Stimulated activated CD4-positive, alpha-beta T cell treated with anti-CD3 and anti-CD28 coated beads, Interleukin-1b, Interleukin-23, amount 100 ng/mL, for 1 hour (primary cell): ENCODE measurements at places on chromosomes 5 and 9.

GRCh38 chr5:119344231-119344630 lies 11.6 kb upstream of the TNFAIP8 start:
- DNase-seq, result no peak

GRCh38 chr5:101942321-101942882 lies 353.7 kb downstream of the SLCO4C1 start:
- DNase-seq, result no peak

- DNase-seq, result no peak
These were observed 518 bp upstream of the FAM13B start for GRCh38 chr5:138033386-138033808.

- peak; percentile 14 for DNase-seq
These were observed 7.3 kb downstream of the EGFLAM start for GRCh38 chr5:38265546-38266179.

DNA sequence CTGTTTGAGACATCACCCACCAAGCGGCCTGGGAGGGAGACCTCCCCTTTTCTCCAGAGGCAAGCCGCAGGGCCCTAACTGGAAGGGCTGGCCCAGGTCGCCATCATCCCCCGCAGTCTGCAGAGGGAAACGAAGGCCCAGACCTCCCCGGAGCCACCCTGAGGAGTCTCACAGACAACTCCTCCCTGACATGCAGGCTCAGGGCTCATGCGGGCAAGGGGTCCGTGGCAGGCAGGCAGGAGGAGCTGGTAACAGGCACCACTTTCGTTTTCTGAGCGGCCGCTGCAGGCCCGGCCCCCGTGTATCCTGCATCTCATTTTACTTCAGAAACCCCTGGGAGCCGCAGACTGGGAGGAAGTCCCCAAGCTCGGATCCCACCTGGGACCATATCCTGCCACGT lies 192.0 kb upstream of the PPP1R26 start:
- no peak for DNase-seq

DNA sequence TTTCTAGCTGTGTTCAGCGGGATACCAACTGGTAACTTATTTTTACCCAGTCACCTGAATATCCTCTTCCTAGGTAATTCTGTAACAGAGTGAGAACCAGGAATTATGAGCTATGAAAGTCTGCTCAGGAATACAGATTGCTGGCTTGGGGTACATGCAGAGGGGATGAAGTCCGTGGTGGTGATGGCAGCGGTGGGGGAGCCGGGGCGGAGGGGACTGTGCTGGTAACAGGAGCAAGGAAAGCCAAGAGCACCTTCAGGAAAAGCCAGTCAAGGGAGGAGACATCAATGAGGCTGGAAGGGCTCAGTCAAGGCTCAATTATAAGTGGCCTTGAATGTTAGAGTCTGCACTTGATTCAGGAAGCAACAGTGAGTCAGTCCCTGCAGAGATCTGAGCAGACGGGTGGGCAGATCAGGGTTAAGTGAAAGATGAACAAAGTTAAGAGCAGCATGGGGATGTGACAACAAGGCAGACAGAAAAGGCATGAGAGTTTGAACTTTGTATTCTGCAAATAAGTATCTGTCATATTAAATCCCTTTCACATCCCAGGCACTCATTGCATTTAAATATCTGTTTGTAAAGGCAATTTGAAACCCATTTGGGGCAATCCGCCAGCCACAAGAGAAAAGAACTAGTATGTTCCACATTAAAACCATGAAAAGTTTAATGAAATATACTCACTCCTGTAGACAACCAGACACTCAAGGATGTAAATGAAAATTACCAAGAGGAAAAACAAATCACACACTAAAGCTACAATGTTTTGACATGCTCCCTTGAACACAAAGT lies 101.2 kb downstream of the TTC39B start:
- DNase-seq, result no peak
